ENCODE measurements at places on chromosomes 3 and 15. TPM values are rescaled to one million over a fixed set of nuclear protein-coding genes. Genes with fewer than 3 reads are reported as not detected.
A peak's percentile ranks its signal among the peaks of the same experiment; 100 is the strongest.

DNA sequence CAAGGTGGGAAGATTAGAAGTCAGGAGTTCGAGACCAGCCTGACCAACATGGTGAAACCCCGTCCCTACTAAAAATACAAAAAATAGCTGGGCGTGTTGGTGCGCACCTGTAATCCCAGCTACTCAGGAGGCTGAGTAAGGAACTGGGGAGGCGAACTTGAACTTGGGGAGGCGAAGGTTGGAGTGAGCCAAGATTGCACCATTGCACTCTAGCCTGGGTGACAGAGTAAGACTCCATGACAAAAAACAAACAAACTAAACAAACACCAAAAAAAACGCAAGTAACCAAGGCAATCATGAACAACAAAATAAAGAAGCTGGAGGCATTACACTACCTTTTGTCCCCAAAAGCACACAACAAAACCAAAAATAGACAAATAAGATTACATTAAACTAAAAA lies 547.3 kb upstream of the GBE1 start:
- H3K4me3 ChIP-seq: no peak overlapping the region
- no peaks in the 10 kb centered on the region for H3K27me3 ChIP-seq
- H3K4me1 ChIP-seq: no peaks in the 10 kb centered on the region
- no peaks in the 10 kb centered on the region for H3K36me3 ChIP-seq
- no peak overlapping the region for H3K27ac ChIP-seq

SLC22A14 gene
- 0.29 TPM for total RNA-seq

LRRK1 gene
- 2.0 TPM for total RNA-seq

DNA sequence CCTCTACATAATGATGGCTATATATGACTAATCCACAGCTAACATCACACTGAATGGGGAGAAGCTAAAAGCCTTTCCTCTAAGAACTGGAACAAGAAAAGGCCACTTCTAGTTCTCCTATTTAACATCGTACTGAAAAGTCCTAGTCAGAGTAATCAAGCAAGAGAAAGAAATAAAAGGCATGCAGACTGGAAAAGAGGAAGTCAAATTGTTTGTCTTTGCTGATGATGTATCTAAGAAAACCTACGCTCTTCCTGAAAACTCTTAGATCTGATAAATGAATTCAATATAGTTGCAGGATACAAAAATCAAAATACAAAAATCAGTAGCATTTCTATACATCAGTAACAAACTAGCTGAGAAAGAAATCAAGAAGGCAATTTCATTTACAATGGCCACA lies 116.9 kb downstream of the TP63 start:
- no peak overlapping the region for H3K27ac ChIP-seq
- no peaks in the 10 kb centered on the region for H3K4me1 ChIP-seq
- H3K27me3 ChIP-seq: no peaks in the 10 kb centered on the region
- no peak for DNase-seq
- H3K4me3 ChIP-seq: no peak overlapping the region

- no peak overlapping the region for H3K4me3 ChIP-seq
- peaks cover 32% of the 10 kb centered on the region for H3K4me1 ChIP-seq
- H3K27ac ChIP-seq: no peak overlapping the region
- no peaks in the 10 kb centered on the region for H3K27me3 ChIP-seq
Observed at GRCh38 chr15:48861813-48862431, 16.0 kb upstream of the EID1 start.

- peaks cover 6% of the 10 kb centered on the region for H3K4me1 ChIP-seq
- H3K27ac ChIP-seq: no peak overlapping the region
- peaks cover 55% of the 10 kb centered on the region for H3K27me3 ChIP-seq
- no peaks in the 10 kb centered on the region for H3K36me3 ChIP-seq
- no peak overlapping the region for H3K4me3 ChIP-seq
Observed at GRCh38 chr3:9498781-9499180, 54.8 kb downstream of the LHFPL4 start.

DNA sequence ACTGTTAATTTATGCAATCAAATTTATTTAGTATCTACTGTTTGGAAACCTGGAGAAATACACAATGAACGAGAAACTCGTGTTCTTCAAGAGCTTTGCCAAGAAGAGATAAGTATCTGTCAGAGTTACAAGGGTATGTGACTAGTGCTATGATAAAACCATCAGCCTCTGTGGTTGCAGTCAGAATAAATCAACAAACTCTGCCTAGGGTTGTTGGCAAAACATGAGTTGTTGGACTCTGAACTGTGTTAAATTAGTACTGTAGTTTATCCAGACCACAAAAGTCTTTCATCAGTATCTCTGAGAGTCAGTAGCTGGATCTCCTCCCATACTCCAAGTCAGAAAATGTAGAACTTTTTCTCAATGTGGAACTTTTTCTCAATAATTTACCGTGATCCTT lies 918.4 kb downstream of the NAALADL2 start:
- DNase-seq: no peak
- H3K27me3 ChIP-seq: no peaks in the 10 kb centered on the region
- H3K36me3 ChIP-seq: no peaks in the 10 kb centered on the region
- H3K4me3 ChIP-seq: no peak overlapping the region
- H3K27ac ChIP-seq: no peak overlapping the region

- H3K4me3 ChIP-seq: no peak overlapping the region
- peaks cover 22% of the 10 kb centered on the region for H3K27me3 ChIP-seq
- H3K4me1 ChIP-seq: no peaks in the 10 kb centered on the region
- H3K27ac ChIP-seq: no peak overlapping the region
- no peak for DNase-seq
Observed at GRCh38 chr15:62380011-62380410, 214.9 kb upstream of the C2CD4B start.

DNA sequence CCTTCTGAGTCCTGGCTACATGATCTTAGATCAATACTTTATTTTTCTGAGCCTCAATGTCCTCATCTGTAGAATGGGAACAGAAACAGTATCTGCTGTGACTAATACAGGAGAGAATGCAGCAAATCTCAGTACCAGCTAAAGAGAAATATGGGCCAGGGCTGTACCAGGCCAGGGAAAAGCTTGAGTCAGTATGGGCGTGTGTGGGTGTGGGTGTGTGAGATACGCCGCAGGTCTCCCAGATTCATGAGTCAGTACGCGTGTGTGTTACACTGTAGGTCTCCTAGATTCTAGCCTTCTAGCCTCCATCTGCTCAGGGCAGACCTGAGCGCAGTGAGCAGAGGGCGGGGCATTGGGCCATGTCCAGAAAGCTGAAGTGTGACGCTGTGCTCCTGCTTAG lies 15.2 kb downstream of the GNAI2 start:
- H3K27ac ChIP-seq: peak overlapping the region; percentile 52
- peaks cover 6% of the 10 kb centered on the region for H3K36me3 ChIP-seq
- no peaks in the 10 kb centered on the region for H3K27me3 ChIP-seq
- H3K4me3 ChIP-seq: no peak overlapping the region
- H3K4me1 ChIP-seq: peaks cover 12% of the 10 kb centered on the region

DAZL gene
- total RNA-seq: not detected

POLQ gene
- 12.2 TPM for total RNA-seq

- no peaks in the 10 kb centered on the region for H3K36me3 ChIP-seq
- peaks cover 14% of the 10 kb centered on the region for H3K27me3 ChIP-seq
- H3K4me3 ChIP-seq: no peak overlapping the region
- no peaks in the 10 kb centered on the region for H3K4me1 ChIP-seq
Observed at GRCh38 chr15:61828008-61828407, 232.2 kb downstream of the VPS13C start.

CSPG5 gene
- 2.1 TPM for total RNA-seq

- H3K27ac ChIP-seq: no peak overlapping the region
- H3K4me1 ChIP-seq: no peaks in the 10 kb centered on the region
- H3K36me3 ChIP-seq: no peaks in the 10 kb centered on the region
- H3K27me3 ChIP-seq: peaks cover 47% of the 10 kb centered on the region
- no peak for DNase-seq
Observed at GRCh38 chr3:160041465-160041864, 52.8 kb downstream of the IL12A start.

DNA sequence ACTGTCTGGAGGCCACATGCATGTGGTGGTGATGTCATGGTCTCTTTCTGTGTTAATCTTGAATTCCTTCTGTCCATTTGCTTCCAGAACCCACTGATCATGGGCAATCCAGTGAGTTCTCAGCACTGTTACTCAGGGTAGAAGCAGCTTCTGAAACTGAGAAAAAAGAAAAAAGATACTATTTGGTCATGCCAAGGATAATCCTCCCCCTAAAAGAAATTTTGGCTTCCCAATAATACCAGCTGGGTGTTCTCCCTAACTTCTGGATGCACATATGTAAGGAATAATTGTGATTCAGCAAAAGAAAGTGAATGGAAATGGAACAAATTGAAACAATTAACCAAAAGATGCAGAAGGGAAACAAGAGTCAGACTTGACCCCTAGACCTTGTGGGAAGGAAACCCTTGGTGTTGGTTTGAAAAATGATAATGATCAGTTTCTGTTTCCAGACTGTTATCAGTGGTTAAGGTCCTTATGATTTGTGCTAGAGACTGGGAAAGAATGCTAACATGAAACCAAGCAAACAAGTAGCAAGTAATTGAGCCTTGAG lies 92.3 kb downstream of the RBMS3 start:
- DNase-seq: no peak
- H3K27me3 ChIP-seq: no peaks in the 10 kb centered on the region
- H3K4me3 ChIP-seq: no peak overlapping the region
- no peak overlapping the region for H3K27ac ChIP-seq
- peaks cover 30% of the 10 kb centered on the region for H3K4me1 ChIP-seq

GRCh38 chr3:176861137-176861536 lies 336.1 kb downstream of the TBL1XR1 start:
- no peaks in the 10 kb centered on the region for H3K36me3 ChIP-seq
- no peak overlapping the region for H3K27ac ChIP-seq
- no peaks in the 10 kb centered on the region for H3K4me1 ChIP-seq
- peaks cover 10% of the 10 kb centered on the region for H3K27me3 ChIP-seq

GRCh38 chr3:189123595-189124387 lies 48.0 kb upstream of the TPRG1 start:
- no peak for DNase-seq
- no peaks in the 10 kb centered on the region for H3K27me3 ChIP-seq
- H3K36me3 ChIP-seq: no peaks in the 10 kb centered on the region
- H3K4me1 ChIP-seq: no peaks in the 10 kb centered on the region
- no peak overlapping the region for H3K4me3 ChIP-seq
- no peak overlapping the region for H3K27ac ChIP-seq

EIF1B gene
- total RNA-seq: 81.8 TPM

DNA sequence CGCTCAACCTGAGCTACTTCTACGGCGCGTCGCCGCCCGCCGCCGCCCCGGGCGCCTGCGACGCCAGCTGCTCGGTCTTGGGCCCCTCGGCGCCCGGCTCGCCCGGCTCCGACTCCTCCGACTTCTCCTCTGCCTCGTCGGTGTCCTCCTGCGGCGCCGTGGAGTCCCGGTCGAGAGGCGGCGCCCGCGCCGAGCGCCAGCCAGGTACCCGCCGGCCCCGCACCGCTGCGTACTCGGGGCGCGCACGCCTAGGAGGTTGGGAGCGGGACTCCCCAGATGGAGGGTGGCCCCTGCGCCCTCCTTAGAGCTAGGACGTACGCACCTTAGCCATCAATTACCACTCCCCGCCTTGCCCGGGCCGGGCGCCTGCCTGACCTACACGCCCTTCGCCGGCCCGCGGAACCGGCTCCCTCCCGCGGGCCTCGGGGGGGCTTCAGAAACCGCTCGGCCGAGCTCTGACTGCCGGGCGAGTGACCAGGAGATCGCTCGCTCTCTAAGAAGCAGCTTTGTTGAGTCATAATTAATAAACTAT lies 466 bp downstream of the NFKBIZ start:
- peak overlapping the region; percentile 95 for H3K4me3 ChIP-seq
- H3K4me1 ChIP-seq: peaks cover 29% of the 10 kb centered on the region
- peak; percentile 75 for DNase-seq
- peak overlapping the region; percentile 96 for H3K27ac ChIP-seq
- no peaks in the 10 kb centered on the region for H3K27me3 ChIP-seq

GRCh38 chr3:179961071-179961702 lies 75.5 kb downstream of the PEX5L start:
- H3K27me3 ChIP-seq: peaks cover 9% of the 10 kb centered on the region
- no peak overlapping the region for H3K4me3 ChIP-seq
- H3K27ac ChIP-seq: no peak overlapping the region
- H3K4me1 ChIP-seq: no peaks in the 10 kb centered on the region

UROC1 gene
- not detected for total RNA-seq

- no peak overlapping the region for H3K4me3 ChIP-seq
- peaks cover 16% of the 10 kb centered on the region for H3K4me1 ChIP-seq
- no peak for DNase-seq
- peaks cover 7% of the 10 kb centered on the region for H3K27me3 ChIP-seq
Observed at GRCh38 chr3:160163229-160163878, 61.9 kb upstream of the C3orf80 start.

- no peaks in the 10 kb centered on the region for H3K27me3 ChIP-seq
- peaks cover 22% of the 10 kb centered on the region for H3K36me3 ChIP-seq
- peaks cover 8% of the 10 kb centered on the region for H3K4me1 ChIP-seq
- no peak overlapping the region for H3K27ac ChIP-seq
Observed at GRCh38 chr3:10315771-10316344, 5.1 kb downstream of the SEC13 start.

TMEM45A gene
- total RNA-seq: 9.6 TPM

PPP1R14D gene
- 0.70 TPM for total RNA-seq

GOLGA6B gene
- not detected for total RNA-seq

- DNase-seq: no peak
- H3K27ac ChIP-seq: no peak overlapping the region
- peaks cover 4% of the 10 kb centered on the region for H3K4me1 ChIP-seq
- H3K4me3 ChIP-seq: no peak overlapping the region
Observed at GRCh38 chr3:49248840-49249227, 28.2 kb downstream of the C3orf62 start.

DNA sequence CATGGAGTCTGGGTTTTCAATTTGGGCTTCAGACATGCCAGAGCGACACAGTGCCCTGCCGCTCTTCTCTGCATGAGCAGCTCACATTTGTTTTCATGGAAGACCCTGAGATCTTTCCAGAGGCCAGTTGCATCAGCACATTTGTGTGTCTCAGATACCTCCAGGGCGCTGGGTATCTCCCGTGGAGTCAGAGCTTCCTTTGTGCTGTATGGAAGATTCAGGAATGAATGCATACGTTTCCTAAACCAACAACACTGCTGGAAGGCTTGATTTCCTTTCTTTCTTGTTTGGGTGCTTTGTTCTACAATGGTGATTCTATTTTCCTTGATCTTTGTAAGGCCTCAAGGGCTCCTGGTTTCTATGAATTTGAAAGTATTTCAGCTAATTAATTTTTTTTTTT lies 106.5 kb downstream of the CACNA2D3 start:
- H3K36me3 ChIP-seq: no peaks in the 10 kb centered on the region
- H3K4me1 ChIP-seq: no peaks in the 10 kb centered on the region
- H3K4me3 ChIP-seq: no peak overlapping the region

CFAP44 gene
- 11.6 TPM for total RNA-seq

- no peak for DNase-seq
- H3K27ac ChIP-seq: no peak overlapping the region
- H3K27me3 ChIP-seq: no peaks in the 10 kb centered on the region
- H3K4me3 ChIP-seq: no peak overlapping the region
Observed at GRCh38 chr3:73385568-73385967, 239.2 kb downstream of the PDZRN3 start.

- no peaks in the 10 kb centered on the region for H3K36me3 ChIP-seq
- H3K27ac ChIP-seq: no peak overlapping the region
- no peak for DNase-seq
- no peak overlapping the region for H3K4me3 ChIP-seq
- H3K4me1 ChIP-seq: no peaks in the 10 kb centered on the region
Observed at GRCh38 chr3:128591738-128592426, 58.7 kb downstream of the RPN1 start.

GRCh38 chr15:95944193-95944592 lies 386.3 kb upstream of the NR2F2 start:
- no peak overlapping the region for H3K27ac ChIP-seq
- no peaks in the 10 kb centered on the region for H3K36me3 ChIP-seq
- H3K27me3 ChIP-seq: no peaks in the 10 kb centered on the region
- no peak overlapping the region for H3K4me3 ChIP-seq
- H3K4me1 ChIP-seq: peaks cover 37% of the 10 kb centered on the region
- no peak for DNase-seq

GOLGA8S gene
- 0.19 TPM for total RNA-seq

- H3K4me1 ChIP-seq: peaks cover 4% of the 10 kb centered on the region
- H3K27me3 ChIP-seq: peaks cover 59% of the 10 kb centered on the region
- peak overlapping the region; percentile 53 for H3K27ac ChIP-seq
- peak overlapping the region; percentile 94 for H3K4me3 ChIP-seq
- DNase-seq: peak; percentile 74
Observed at GRCh38 chr15:50182219-50183013, 420 bp downstream of the SLC27A2 start.
